ENCODE measurements at places on chromosomes 4 and X.

DNA sequence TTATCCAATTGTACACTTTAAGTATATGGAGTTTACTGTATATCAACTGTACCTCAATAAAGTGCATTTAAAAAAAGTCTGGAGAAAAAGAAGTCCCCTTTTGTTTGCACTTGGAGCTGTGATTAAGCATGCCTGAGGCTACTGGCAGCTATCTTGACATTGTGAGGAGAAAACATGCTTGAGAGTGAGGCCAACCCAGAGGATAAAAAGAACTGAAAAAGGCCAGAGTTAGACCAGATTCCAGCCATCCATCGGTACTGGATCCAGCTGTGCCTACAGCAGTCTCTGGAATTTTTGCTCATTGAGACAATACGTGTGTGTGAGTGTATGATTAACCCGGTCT, 57.4 kb downstream of the LGI2 start:
- DNase-seq, result no peak

- DNase-seq, result no peak
Observed at GRCh38 chrX:65203545-65203944, 227.3 kb upstream of the ZC4H2 start.

- DNase-seq, result no peak
Observed at GRCh38 chrX:40152741-40153344, 55.1 kb upstream of the BCOR start.

DNA sequence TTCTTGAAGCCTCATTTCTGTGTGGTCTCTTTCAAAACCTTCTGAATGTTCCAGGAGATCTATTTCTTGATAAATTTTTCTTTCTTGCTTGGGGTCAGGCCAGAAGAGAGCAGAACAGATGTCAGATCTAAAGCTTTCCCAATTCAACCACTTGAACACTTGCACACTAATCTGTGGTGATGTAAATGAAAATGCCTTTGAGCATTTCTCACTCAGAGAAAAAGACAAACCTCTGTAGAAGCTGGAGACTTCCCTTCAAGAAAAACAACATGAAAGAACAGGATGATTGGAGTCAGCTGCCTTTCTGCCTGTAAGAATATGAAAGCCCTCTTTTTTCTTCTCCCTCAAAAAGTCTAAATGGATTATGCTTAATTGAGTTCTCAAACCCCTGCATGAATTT, 11.2 kb downstream of the IGFBP7 start:
- no peak for DNase-seq

DNA sequence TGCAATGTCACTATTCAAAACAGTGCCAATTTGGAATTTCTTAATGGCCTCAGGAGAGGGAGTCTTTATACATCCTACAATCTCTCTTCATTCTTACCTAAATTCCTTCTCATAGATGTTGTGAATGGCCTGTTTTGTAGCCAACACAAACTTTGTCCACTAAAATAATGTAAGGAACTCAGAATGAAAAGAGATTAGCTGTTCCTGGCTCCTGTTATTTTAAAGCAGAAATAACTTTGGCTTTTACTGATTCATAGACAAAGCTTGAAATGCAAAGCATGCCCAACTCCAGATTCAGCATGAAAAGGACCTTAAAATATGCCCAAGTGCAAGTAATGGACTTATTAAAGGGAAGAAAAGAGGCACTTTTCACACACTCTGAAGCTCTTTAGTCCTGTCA, 146.0 kb upstream of the GPC4 start:
- DNase-seq, result no peak

GRCh38 chr4:127732623-127733328, 2.6 kb downstream of the SLC25A31 start:
- peak; percentile 26 for DNase-seq

GRCh38 chrX:46168254-46168653, 377.0 kb downstream of the ZNF674 start:
- no peak for DNase-seq

- no peak for DNase-seq
Observed at GRCh38 chrX:39613997-39614679, 483.6 kb downstream of the BCOR start.

- DNase-seq, result no peak
Observed at GRCh38 chr4:170033999-170034398, 7.8 kb upstream of the MFAP3L start.

DNA sequence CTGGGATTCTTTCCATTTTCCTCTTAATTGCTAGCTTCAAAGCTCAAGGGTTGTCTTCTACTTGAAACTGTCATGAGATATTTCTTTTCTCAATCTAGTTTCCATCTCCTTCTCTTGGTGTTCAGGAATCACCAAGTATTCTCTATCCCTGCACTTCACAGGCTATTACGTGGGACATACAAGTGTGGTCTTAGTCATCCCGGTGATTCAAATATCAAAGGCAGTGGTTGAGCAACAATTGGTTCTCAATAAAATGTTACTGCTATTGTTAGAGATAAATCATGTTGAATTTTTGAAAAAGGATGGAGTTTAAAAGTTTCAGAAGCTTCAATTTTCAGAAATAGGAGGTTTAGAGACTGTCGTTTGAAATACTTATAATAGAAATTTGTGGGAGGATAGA, 812.9 kb downstream of the FSTL5 start:
- no peak for DNase-seq

DNA sequence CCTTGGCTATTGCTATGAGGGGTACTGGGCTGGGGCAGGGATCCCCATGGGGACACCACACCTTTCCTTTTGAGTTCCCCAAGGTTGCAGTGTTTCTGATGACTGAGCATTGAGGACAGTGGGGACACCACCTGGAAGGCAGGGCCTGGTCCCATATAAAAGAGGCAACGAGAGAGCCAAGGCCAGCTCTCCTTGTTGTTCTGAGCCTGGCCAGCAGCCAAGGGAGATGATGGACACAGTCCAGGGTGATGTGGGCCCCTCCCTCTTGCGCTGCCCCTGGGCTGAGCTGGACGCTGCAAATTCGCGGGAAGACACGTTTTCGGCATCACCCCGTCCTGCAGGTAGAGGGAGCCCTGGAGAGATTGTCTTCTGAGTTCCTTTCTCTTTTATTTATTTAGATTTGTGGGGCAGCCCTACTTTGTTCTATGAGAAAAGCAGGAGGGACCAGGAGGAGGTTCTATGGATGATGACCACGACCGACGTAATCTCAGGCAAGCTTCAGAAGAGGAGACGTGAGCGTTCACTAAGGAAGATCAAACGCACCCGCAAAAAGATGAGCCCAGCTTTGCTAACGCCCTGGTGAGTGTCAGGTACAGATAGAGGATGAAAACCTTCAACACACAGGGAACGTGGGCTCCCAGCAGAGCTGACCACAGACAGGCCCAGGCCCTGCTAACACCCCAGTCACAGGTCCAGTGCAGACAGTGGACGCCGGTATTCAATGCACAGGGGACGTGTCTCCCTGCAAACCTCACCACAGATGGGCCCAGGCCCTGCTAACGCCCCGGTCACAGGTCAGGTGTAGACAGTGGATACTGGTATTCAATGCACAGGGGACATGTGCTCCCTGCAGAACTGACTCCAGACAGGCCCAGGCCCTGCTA, 97.4 kb downstream of the SHOX start:
- no peak for DNase-seq

DNA sequence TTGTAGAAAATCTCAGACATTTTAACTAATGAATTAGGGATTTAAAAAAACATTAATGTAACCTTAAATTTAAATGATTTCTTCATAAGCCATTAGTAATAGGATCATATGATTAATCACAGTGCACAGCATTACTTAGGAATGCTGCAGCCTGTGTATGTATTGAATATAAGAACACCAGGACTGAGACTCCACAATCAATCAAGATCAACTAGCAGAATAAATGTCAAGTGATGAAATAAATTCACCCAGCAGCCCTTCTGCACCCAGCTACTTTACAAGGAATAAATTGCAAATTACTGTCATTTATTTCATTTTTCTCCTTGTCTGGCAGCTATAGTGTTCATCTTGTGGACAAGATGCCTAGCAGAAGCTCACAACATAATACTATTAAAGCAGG, 46.5 kb downstream of the NEIL3 start:
- DNase-seq, result no peak

DNA sequence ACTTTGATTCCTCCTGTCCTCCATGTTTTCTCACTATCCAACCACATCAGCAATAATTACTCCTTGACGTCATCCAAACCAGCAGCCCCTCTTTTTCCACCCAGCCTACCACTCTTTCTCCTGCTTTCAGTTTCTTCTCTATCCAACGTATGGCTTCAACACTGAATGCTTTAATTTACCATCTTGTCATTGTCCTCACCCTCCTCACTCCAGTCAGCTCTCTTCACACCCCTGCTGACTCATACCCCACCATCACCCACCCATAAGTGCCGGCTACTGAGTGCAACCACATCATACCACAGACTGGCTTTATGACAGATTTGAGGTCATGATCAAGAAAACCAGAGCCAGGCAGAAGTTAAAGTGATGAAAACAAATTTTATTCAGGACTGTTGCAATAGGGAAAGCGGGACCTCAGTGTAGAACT, 9.8 kb upstream of the ANXA5 start:
- no peak for DNase-seq
